ENCODE measurements at places on chromosomes 11 and 22.

DNA sequence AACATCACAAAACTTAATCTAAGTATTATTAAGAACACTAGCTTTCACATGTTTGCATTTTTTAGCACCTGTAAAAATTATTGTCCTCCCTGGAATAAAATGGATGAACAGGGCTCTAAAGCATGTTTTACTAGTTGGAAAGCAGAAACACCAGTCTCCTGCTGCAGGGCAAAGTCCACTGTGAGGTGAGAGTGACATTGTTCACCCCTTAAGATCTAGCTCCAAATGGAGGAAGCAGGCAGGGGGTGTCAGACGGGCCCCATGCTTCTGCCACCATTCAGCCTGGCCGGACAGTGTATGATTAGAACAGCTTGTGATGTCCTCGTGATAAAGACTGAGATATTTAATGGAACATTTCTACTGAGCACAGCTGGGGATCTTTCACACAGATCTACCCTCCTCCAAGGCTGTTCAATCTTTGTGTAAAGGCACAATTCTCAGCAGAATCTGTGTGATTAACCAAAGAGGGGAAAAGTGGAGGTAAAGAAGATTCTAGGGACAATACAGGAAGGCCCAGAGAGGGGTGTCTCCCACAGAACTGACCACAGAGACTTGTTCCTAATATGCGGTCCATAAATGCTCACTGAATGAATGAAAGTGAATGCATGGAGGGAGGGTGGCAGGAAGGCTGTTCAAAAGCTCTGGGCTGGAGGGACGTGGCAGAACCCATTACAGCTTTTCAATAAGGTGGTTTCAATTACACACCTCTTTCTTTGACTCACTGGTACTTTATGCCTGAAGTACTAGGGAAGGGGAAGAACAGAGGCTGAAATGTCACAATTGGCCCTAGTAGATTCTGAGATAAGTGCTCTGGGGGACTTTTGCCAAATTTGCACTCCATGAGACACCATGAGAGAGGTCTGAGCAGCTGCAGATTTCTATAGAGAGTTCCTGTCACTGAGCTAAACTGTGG is 239.1 kb upstream of the ARHGAP20 start:
- DNase-seq: no peak

- DNase-seq: no peak
These were observed 22.0 kb upstream of the PATE1 start for GRCh38 chr11:125724125-125724524.

- DNase-seq: no peak
These were observed 304.8 kb upstream of the ISX start for GRCh38 chr22:34761111-34761510.

DNA sequence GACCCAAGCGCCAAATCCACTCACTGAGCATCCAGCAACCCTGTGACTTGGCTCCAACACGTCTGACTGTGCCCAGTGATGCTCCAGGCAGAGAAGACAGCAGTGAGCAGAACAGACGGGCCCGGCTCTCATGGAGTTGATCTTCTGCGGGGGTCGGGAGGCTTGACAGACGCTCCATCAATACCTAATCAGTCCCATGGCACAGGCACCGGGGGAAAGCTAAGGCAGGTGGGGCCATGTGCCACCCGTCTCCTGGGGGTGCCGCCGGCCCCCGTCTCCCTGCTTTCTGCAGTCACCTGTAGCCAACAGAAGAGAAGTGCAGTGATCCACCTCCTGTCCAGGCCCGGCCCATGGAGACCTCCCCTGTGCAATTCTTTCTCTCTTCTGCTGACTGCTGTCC is 47.5 kb downstream of the LINC01488 start:
- DNase-seq: no peak

- DNase-seq: no peak
These were observed 64.6 kb upstream of the ADSL start for GRCh38 chr22:40281717-40282116.

DNA sequence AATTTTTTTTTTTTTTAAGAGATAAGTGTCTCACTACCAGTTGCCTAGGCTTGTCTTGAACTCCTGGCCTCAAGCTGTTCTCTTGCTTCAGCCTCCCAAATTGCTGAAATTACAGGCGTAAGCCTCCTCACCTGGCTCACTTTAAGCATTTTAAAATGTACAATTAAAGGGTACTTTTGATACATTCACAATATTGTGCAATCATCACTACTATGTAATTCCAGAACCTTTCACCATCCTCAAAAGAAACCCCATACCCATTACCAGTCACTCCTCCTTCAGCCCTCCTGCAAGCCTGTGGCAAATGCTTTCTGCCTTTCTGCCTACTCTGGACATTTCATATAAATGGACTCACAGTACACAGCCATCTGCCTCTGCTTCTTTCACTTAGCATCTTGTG is 34.5 kb upstream of the WT1 start:
- no peak for DNase-seq

- no peak for DNase-seq
These were observed 83.7 kb downstream of the PHF21B start for GRCh38 chr22:44926124-44926475.

- no peak for DNase-seq
These were observed 156.1 kb downstream of the IGLL1 start for GRCh38 chr22:23424031-23424430.

DNA sequence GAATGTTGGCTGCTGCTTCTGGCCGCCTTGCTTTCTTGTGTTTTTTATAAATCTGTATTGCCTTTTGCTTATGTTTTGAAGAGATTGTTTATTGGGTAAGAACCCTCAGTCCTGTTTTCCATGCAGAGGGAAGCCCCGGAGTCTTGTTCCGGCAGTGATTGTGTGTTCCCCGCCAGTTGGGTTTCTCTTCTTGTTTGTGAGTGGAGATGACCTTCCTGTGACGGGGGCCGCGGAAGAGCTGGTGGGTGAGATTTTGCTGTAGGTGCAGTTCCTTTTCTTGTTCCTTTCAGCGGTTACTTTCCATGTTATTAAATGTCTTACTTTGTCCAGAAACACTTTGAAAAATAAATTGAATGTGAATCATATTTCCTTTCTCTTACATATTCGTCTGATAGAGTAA is 8.3 kb downstream of the TBC1D22A start:
- no peak for DNase-seq

DNA sequence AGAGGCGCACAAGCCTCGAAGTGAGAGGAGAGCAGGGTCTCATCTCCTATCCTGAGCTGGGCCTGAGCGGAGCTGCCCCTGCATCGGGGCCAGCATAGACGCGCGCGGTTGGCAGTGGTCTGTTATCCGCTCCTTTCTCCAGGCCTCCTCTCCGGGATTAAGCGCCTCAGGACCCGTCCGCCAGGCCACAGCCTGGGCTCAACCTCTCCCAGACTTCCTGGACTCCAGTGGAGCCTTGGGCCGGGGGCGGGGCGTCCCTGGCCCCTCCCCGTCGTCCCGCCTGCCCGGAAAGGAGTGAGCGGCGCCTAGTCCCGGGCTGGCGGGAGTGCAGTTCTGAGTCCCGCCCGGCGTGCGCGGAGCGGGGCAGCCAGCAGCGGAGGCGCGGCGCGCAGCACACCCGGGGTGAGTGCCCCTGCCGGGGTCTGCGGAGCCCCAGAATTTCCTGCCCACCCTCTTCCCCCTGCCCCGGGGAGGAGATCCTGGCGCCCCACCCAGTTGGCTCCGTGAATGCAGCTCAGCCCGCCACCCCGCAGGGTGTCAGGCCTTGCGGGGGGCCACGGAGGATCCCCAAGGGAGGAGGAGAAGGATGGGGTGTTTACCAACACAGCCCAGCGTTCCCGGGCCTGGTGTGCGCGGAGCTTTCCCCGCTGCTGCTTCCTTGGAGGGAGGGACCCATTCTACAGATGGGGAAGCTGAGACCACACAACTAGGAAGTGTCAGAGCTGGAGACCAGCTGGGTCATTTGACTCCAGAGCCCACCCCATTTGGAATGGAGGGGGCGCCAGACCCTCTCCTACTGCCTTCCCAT is at the start of gene TCIRG1:
TCIRG1 (plus strand) TSS at position 308 of the 808 bp plus-strand sequence. CDS start 2,247 bp downstream, outside the sequence.
- no peak for DNase-seq

DNA sequence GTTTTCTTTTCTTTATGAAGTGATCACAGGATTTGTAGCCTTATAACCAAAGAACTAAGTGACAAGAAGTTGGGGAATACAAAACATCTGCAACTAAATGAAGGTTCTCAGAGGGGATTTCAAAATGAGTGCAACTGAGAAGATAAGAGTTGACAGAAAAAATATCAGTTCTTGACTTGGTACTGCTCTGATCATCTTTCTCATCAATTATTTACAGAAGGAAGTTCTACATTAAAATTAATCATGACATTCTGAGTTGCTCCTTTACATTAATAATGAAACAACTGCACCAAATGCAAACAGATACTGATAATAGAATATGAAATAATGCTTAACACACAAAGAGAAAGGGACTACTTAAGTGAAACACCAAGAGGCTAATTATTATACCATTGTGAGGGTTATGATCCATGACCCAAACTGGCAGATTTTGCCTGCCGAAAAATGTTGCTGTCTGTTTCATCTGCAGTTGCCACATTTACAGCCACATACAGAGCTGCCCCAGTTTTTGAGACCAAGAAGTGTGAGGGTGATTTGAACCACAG is 561.9 kb upstream of the ANO5 start:
- DNase-seq: no peak

GRCh38 chr22:22674467-22674866 is 30.1 kb downstream of the GGTLC2 start:
- no peak for DNase-seq

DNA sequence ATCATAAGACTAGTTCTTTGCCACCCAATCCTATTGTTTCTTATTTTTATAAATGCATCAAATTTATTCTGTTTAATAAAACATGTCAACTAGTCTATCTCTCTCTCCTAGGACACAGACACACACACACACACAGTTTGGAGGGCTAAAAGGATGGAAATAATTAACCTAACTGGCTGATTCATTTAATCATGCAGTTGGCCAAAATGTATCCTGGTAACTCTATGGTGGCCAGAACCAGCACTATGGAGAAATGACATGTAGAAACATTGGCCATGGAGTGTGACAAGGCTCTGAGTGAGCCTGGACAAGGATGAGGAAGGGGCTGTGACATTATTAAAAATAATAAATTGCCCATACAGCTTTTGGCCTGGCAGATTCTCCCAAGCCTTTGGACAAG is 64.1 kb downstream of the CLPB start:
- DNase-seq: no peak

DNA sequence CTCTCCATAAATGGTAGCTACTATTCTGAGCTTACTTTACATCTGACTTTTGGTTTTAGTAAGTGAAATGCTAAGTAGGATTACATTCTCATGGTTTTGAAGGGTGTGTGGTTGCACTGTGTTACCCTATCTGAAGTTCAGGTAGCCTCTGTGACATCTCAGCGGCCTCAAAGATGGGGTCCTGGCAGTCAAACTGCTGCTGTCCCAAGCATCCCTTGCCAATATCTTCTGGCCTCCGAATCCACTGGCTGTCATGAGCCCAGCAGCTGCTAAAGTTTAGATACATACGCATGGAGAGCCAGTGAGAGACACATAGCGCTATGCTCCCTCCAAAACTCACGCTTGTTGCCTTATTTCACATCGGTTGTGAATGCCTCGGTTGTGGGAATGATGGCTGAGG is 34.9 kb downstream of the UBASH3B start:
- no peak for DNase-seq

DNA sequence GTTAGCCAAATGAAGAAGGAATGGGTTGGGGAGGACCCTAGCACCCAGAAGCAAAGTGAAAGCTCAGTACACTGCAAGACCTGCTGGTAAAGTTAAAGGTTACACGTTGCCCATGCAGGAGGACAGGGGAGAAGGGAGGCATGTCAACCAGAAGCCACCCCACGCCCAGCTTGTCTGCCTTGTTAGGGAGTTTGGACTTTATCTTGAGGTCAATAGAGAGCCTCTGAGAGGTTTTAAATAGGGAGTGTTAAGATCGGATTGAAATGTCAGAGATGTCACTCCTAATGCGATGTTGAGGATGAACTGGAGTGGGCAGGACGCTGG is 18.7 kb upstream of the PEX26 start:
- no peak for DNase-seq

GRCh38 chr11:110207123-110207522 is 89.3 kb downstream of the RDX start:
- no peak for DNase-seq

GRCh38 chr11:128814856-128815705 is 52.0 kb downstream of the KCNJ1 start:
- DNase-seq: peak; percentile 88

- no peak for DNase-seq
These were observed 11.5 kb downstream of the BMAL1 start for GRCh38 chr11:13289081-13289480.

DNA sequence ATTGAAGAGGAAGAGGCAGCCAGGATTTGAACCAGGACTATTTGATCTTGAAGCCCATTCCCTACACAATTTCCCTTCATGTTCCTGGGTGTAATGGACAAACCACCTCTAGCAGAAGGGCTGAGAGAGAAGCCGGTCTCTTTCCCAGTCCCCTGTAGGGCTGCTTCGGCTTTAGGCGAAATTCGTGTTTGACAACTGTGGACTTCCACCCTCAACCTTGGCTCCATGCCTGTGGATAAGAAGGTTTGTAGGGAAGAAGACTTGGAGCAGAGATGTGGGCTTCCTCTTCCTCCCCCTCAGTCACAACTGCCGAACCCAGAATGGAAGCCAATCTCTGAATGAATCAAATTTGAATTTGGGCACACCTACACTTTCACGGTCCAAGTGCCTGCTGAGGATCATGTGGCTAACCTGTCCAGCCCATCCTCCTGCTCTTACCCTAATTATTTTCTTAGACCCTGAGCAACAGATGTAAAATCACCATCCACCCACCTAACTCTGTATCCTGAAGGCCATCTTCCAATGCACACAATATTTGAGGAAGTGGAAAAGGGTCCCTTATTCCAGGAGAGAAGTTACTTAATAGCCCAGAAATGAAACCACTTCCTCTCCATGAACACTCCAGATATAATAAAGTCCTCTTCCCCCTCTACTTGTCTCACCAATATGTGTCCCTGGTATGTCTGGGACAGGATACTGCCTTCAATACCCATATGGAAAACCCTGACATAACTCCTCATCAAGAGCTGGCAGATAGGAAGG is 10.1 kb upstream of the SCN2B start:
- DNase-seq: no peak

DNA sequence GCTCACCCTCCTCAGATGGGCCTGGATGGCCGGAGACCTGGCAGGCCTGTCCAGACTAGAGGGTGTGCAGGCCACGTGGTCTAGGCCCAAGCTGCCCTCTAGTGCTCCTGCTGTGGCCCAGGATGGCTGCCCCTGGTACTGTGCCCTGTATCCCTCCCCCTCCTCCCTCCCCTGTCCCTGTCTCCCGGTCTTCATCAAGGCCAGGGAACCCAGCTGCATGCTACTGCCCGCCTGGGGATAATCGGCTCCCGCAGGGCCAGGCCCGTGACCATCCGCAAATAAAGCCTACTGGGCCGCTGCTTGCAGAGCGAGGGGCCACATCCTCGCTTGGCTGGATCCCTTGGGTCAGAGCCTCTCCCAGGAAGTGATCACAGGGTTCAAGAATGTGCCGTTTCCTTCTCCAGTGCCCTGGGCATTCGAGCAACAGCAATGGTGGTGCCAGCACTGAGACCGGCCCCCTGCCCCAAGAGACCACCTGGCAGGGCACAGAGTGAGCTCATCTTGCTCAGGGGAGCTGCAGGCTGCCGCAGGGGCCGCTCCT is 51.1 kb downstream of the WNT7B start:
- DNase-seq: no peak

DNA sequence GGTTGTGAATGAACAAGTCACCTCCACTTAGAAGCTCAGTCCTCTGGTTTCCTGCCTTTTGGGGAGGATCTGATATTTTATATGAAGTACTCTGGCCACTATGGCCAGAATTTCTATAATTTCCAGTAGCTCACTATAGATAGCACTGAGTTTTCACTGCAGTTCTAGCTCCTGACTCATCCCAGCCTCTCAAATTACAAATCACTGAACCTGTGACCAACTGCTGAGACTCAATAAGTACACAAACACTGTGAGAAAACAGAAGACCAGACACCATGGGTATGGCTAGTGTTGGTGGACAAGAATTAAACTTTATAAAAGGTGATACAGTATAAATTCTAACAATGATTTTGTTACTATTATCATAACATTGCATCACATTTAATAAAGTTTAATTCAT is 47.1 kb upstream of the UCP3 start:
- DNase-seq: no peak
